ENCODE measurements at places on chromosomes 11 and 22.

DNA sequence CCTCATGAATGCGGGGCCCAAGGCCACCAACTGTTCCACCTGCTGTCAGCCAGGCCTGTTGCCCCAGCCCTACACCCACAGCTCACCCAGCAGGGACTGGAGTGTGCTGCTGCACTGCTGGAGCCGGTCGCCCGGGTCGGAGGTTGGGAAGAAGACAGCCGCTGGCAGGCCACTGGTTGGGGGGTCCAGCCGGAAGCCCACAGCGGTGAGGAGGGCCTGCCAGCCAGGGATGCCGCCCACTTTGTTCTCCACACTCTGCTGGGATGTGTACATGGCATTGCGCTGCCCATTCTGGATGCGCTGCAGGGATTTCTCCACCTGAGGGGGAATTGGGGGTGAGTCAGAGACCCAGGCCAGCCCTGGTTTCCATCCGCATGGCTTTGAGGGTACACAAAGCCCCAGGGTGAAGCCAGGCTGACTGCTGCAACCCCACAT is 74.2 kb upstream of the PITPNB start:
- DNase-seq, result no peak

DNA sequence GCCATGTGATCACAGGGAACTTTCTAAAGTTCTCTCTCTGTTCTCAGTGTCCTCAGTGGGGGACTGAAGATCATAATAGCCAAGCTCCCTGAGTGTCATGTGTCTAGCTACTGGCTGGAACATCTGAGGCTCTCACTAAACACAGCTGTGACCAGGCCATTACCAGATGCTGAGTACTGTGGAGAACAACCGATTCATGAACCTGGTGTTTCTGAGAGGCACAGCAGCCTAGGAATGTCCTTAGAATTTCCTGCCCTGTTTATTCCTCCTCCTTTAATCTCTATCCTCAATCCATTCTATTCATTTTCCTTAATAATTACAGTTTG is 93.0 kb downstream of the ME3 start:
- no peak for DNase-seq

DNA sequence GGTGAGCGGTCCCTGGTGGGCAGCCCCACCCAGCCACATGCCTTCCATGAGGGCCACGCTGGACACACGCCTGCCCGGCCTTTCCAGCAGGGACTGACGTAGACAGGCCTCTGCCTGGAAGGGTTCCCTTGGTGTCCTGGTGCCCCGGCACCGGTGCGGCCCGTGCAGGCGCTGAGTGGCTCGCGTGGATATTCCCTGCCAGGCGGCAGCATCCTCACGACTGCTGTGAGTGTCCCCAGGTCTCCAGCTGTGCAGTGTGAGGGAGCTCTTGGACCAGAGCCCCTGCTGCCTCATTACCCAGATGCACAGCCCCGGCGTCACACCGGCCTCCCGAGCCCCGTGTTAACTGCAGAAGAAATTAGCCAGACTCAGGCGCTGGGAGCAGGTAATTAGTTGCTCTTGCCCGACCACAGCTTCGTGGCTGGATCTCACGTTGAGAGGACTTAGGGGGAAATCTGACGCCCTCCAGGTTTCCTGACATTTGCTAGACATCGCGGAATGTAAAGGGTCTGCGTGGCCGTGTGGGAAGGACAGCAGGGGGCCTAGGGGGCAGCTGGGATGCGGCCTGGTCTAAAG is 1196.3 kb downstream of the BRD1 start:
- DNase-seq, result no peak

DNA sequence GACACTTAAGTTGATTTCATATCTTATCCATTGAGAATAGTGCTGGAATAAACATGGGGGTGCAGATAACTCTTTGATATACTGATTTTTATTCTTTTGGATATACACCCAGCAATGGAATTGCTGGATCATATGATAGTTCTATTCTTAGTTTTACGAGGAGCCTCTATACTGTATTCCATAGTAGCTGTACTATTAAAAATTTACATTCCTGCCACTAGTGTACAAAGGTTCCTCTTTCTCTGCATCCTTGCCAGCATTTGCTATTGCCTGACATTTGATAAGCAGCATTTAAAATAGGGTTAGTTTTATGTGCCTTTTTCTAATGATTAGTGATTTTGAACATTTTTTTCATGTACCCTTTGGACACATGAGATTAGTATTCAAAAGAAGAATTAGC is 554.2 kb downstream of the JRKL start:
- no peak for DNase-seq

DNA sequence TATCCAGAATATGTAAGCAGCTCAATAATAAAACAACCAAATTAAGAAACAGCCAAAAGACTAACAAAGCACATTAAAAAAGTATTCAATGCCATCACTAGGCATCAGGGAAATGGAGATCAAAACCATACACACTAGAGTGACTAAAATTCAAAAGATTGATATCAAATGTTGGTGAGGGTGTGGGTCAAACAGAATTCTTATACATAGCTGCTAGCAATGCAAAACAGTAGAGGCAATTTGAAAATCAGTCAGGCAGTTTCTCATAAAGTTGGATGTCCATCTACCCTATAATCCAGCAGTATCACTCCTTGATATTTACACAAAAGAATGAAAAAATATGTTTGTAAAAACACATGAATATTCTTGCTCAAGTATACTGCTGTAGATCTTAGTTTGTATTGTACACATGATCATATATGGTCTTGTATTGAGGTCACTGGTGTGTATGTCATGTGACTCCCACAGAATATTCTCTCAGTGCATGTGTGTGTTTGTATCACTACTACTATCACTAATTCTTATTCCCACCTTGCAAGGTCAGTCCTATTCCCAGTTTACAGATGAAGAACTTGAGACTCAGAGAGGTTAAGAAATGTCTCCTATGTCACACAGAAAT is 54.9 kb downstream of the SLC5A1 start:
- DNase-seq, result no peak

DNA sequence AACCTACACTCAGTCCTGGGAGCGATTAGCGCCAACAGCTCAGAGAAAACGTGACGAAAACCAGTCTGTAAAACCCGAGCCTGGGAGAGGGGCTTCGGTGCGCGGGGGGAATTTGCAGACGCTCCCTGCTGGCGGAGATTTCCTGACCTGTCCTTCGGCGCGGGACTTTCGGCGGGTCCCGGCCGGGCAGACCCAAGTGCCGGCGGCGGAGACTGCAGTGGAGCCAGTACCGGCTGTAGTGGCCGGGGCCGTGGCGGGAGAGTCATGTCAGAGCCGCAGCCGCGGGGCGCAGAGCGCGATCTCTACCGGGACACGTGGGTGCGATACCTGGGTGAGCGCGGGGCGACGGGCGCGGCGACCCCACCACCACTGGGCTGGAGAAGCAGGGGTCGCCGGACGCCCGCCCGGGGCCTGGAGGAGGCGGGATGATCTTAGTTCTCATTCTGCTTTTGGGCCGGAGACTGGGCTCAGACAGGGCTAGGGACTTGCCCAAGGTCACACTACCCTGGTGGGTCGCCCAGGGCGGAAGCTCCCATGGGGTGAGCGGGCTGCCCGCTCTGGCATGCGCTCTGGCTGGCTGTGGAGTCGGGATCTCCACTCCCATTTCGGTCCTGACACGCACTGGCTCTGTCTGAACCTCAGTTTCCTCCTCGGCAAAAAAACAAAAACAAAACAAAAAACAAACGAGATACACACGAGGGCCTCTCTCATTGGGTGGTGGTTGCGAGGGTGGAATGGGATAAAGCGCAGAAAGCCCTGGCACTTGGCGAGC is at the start of gene MTFP1:
TSS of gene MTFP1 (plus strand) at position 153 of the 772 bp plus-strand sequence. CDS start at position 265, 112 bp downstream.
- no peak for DNase-seq

GRCh38 chr11:46554213-46555147 is 39.3 kb downstream of the AMBRA1 start:
- peak; percentile 44 for DNase-seq
